ENCODE measurements at places on chromosomes 2 and 18.
A peak's percentile ranks its signal among the peaks of the same experiment; 100 is the strongest.

DNA sequence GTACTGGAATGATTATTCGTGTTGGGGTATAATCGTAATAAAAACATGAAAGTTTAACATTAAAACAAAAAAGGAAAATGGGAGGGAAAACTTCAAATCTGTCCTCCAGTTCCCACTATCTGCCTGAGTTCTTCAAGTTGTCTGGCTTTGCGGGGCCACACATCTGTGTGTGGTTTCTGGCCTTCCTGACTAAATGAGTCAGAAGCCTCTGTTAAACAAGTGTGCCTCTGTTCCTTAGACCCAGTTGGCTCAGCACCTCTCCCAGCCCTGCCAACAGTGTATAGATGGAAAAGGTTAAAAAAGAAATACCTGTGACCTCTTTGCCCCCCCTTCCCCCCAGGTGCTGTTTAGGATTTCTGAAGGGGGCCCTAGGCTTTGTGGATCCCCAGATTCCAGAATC, 30.2 kb downstream of the XDH start:
- no peak for DNase-seq

DNA sequence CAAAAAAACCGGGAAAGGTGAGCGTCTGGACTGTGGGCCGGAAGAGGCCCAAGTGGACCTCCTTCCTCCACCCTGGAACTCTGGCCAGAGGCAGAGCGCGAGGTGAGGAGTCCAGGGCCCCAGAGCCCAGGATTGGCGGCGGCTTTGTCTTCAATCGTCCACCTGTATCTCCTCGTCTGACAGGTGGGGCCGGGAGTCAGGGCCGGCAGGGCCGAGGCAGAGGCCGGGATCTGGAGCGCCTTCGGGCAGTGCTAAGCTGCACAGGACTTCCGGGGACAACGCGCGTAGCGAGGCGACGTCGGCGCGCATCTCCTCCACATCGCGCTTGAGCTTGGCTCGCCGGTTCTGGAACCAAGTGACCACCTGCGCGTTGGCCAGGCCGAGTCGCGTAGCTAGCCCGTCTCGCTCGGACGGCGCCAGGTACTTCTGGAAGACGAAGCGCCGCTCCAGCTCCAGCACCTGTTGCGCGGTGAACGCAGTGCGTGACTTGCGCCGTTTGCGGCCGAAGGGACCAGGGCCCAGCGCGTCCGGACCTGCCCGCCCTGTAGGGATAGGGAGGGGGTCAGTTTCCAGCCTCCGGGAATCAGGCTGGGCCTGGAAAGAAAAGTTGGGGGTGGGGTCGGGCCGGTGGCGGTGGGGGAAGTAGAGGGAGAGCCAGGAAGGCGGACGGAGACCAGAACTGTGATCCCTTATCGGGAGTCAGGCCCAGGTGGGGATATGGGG, 1.5 kb downstream of the LBX2 start:
- DNase-seq, result no peak

GRCh38 chr18:13003466-13003896, 12.3 kb downstream of the CEP192 start:
- no peak for DNase-seq

DNA sequence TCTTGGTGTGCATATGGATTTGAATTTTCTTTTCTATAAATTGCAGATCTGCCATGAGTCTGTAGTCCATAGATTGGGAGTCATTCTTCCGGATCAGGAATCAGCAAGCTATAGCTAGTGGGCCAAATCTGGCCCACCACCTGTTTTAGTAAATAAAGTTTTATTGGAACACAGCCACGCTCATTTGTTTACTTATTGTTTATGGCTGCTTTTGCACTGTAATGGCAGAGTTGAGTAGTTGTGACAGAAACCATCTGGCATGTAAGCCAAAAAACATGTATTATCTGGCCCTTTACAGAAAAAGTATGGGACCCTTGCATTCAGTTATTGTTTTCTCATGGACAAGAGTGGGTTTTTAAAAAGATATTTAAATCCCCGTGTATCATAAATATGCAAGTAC, 191.2 kb downstream of the LRRTM1 start:
- DNase-seq, result no peak

- DNase-seq, result no peak
These were observed 3.1 kb upstream of the SEH1L start for GRCh38 chr18:12944709-12945108.

DNA sequence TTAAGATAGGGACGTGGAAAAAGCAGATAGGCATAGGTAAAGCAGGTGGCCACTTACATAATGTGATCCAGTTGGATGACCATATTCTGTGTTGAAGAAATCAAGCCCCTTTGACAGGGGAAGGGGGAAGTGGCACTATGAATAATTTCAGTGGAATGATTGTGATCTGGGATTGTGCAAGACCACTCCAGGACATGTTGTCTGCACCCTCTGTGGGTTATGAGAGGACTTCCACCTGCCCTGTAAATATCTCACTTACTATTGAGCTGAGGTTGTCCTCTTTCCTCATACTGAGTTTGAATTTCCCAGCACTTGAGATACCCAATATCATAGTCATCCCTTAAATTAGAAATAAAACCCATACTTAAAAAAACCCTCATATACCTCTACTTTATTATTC, 220.7 kb downstream of the IRS1 start:
- DNase-seq, result no peak

GRCh38 chr2:120852200-120852815, 116.6 kb downstream of the GLI2 start:
- DNase-seq, result no peak

DNA sequence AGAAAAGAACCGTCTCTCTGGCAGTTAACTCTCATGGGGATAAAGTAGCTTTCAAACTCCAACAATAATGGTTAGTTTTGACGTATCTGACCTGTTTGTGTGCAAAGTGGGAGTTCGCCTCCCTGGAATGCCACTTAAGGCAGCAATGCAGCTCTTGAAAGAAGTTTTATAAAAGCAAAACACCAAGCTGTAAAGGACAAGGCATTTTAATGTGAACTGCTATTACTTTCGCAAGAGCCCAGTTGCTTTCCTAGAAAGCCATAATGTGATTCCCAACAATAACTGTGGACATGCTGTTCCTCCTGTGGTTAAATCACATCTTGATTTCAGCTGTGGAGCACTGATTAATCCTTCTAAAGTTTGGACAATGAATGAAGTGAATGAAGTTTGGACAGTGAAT, 303.7 kb downstream of the PTPRM start:
- DNase-seq, result no peak

GRCh38 chr2:29596584-29596983, 324.8 kb downstream of the ALK start:
- DNase-seq, result no peak

GRCh38 chr2:24421668-24422067, 61.3 kb upstream of the ITSN2 start:
- peak; percentile 45 for DNase-seq

DNA sequence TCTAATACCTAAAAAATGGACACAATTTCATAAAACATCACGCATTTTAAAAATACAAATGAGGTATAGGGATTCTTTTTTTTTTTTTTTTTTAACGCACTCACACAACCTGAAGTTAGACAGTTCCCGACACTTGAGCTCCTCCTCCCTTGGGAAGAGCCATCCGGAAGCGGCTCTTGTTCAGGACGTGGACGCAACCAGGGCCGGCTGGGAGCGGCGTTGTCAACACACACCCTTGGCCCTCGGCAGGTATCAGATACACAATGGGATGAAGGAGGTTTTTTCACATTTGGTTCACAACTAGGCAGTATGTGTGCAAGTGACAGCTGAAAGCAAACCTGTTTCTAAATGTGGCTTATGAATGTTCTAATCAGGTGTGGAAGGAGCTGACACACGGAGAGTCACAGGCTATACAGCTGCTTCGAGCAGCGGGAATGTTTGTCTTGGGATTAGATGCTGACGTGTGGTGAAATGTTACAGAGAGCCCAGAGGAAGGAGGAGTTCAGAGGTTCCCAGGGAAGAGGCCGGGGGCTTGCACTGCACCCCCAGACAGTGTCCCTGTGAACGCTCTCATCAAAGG, 111.1 kb downstream of the PXDN start:
- no peak for DNase-seq

DNA sequence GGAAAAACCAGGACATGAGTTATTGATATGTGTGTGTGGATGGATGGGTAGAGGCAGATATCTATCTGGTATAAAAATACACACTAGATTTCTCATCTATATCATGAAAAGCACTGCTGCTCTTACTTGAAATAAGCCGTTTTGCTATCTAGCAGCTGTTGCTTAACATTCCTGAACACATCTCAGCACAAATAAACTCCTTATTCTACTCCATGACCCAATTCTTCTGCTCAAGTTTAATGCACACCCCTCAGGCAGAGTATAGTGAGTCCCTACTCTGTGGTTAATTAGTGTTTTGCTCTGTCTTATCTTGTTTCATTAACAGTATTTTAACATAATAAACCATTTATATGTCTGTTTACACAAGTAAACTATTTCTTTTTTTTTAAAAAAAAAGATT, 134.2 kb downstream of the CBLN2 start:
- no peak for DNase-seq

DNA sequence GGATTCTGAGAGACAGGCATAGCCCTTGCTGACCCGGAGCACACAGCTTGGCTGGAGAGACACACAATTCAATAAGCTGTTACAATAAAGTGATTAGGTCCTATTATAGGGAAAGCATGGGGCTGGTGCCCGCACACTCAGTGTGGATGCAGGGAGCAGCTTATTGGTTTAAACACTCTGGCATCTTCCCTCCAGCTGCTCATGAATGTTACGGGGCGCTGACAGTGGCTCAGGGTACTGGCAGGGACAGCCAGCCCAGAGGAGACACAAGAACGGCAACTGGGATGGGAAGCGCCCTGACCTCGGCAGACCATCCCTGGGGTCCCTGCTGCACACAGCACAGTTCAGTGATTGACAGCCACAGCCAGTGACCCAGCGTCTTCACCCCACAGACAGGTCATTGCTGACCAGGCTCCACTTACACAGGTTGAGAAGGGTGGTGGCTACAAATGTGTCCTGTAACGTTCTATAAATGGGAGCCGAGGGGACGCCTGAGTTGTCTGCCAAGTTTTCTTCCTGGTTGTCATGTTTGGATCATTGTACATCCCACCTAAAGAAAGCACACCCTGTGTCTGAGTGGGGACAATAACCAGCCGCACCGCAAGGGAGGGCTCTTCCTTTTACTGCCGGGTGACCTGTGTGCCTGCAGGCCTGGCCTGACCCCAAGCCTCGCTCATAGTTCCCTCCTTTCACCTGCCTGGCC, 60.3 kb downstream of the SH3BP4 start:
- no peak for DNase-seq

DNA sequence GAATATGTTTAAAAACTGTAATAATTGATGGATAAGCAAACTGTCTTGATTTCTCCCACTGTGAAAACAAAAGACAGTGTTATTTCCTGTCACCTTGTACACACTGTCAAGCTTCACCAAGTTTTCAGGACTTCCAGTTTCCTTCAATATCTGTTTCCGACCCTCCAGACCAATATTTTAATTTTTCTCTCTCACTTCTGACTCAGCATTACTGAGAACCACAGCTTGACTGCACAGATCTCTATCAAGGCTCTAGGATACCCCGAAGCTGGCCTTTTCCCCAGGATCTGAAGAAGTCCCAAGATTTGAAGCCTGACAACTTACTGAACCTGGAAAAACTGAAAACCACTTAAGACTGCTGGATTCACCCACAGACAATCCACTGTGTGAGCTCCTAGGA, 13.2 kb upstream of the SULT1C3 start:
- no peak for DNase-seq

GRCh38 chr18:5413447-5413846, 117.9 kb upstream of the ZBTB14 start:
- DNase-seq, result no peak

Data from CD4-positive, alpha-beta T cell treated with Interleukin-1 beta for 1 hour (primary cell).